ENCODE measurements at places on chromosomes 7 and 10.

- no peak for DNase-seq
Observed at GRCh38 chr10:35722226-35722625, 80.1 kb upstream of the FZD8 start.

GRCh38 chr10:23834091-23834490 is 374.8 kb upstream of the KIAA1217 start:
- DNase-seq = no peak

GRCh38 chr7:73904219-73905137 is 43.5 kb downstream of the TMEM270 start:
- no peak for DNase-seq

GRCh38 chr7:3892157-3892556 is 591.1 kb downstream of the SDK1 start:
- no peak for DNase-seq

DNA sequence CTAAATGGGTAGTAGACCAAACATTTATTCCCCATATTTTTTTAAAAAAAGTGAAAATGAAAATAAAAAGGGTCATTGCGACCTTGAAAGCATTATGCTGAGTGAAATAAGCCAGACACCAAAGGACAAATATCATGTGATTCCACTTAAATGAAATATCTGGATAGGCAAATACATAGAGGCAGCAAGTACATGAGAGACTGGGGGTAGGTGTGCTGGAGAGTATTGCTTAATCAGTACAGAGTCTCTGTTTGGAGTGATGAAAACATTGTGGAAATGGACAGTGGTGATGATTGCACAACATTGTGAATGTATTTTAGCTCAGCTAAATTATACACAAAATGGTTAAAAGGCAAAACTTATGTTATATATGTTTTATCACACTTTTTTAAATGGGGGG is 169.4 kb downstream of the AKR1D1 start:
- DNase-seq = no peak

- no peak for DNase-seq
Observed at GRCh38 chr10:6327961-6328698, 125.4 kb downstream of the PFKFB3 start.

GRCh38 chr10:47308775-47309174 is 8.8 kb downstream of the GDF10 start:
- DNase-seq = no peak

GRCh38 chr7:75950111-75950681 is 35.2 kb downstream of the POR start:
- no peak for DNase-seq

- DNase-seq = no peak
Observed at GRCh38 chr7:378551-379455, 88.8 kb downstream of the FOXL3 start.

GRCh38 chr10:32577448-32577847 is 131.5 kb downstream of the CCDC7 start:
- no peak for DNase-seq

DNA sequence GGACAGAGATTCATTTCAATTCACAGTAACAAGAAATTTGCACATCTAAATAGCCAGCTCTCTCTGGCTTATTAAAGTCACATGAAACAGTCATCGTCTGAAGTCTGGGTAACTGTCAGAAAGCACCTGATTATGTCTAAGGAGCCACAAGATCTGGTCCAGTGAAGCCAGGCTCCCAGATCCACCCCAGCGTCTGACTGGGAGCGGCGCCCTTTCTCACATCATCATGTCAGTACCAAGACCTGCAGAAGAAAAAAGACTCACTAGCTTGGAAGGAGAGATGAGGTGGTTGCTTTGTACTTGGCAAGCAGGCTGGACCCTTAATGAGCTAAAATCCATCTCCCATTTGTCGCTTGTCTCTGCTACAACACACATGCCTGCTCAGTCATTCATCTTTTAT is 58.4 kb downstream of the VOPP1 start:
- DNase-seq = no peak

- no peak for DNase-seq
Observed at GRCh38 chr7:121873289-121874194, 581 bp downstream of the PTPRZ1 start.

DNA sequence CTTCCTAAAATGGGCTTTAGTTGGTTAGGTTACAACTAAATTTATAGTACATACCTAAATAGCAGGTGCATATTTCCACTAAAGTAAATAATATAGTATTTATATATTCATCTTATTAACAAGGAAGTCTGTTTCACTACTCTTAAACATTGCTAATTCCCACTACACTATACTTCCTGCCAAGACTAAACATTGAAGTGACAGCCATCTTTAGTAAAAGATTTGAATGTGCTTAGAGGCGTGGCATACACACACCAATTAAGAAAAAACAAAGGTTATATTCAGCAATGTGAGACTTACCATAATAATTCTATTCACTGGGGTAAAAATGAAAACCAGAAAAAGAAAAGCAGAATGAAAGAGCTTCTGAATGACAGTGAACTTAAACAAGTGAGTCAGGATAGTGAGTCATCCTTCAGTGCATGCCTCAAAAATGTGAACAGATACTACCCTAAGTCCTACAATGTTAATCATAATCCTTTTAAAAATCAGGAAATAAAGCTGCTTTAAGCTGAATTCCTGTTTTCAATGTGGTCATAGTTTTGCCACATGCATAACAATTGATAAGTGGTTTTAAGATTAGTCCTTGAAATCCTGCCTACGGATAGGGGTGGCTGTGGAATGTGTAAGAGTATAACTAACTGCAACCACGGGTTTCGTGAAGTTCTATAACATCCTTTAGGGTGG is 59.4 kb downstream of the USP6NL start:
- DNase-seq = no peak

DNA sequence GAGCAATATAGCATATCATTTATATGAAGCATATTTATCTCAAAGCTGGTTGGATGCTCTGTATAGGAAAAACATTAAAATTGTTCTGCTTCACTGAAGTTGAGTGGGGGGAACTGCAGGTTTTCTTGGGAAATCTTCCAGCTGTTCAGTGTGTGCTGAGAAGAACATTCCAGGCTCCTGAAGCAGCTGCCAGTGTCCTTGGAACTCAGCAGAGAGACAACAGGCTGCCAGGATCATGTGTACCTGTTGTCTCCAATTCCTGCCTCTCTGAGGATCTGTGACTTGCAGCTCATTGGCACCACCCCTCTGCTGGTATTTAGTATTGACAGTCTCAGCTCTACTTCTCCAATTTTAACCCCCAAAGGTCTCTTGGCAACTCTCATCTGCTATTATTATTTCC is 42.3 kb upstream of the PRKG1 start:
- no peak for DNase-seq

GRCh38 chr10:73088304-73088703 is 8.4 kb downstream of the P4HA1 start:
- no peak for DNase-seq

DNA sequence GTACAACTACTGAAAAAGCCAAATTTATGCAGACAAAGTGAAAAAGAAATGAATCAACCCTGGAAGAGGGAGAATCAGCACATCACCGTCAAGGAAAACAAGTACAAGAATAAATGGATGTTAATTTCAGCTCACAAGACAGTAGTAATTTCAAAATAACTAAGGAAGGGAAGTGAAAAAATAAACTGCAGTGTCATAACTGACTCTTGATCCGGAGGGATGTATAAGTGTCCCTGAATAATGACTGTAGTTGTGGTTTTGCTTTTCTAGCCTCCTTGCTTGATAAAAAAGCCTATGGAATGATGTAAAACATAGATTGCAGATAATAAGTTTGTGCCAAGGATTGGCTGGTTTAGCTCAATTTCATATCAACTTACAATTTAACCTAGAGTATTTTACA is 721.1 kb upstream of the C7orf33 start:
- DNase-seq = no peak

DNA sequence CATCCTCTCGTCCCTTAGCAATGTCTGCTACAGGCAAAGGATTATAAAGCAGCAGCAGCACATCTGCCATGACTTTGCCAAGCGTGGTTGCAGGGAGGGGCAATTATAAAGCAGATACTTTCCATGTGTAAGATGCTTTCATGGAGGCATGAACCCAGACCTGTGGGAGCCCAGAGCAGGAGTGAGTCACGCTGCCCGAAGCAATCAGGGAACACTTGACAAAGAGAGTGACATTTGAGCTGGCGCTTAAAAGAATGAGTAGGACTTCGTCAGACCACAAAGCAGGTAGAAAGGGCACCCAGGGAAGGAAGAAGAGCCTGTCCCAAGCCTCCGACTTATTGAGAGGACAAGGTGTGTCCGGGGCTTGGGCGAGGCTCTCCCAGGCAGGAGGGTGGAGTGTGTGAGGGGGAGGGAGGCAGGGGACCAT is 147.2 kb downstream of the MYOF start:
- no peak for DNase-seq

GRCh38 chr7:40221836-40222235 is 87.0 kb downstream of the SUGCT start:
- DNase-seq = no peak

DNA sequence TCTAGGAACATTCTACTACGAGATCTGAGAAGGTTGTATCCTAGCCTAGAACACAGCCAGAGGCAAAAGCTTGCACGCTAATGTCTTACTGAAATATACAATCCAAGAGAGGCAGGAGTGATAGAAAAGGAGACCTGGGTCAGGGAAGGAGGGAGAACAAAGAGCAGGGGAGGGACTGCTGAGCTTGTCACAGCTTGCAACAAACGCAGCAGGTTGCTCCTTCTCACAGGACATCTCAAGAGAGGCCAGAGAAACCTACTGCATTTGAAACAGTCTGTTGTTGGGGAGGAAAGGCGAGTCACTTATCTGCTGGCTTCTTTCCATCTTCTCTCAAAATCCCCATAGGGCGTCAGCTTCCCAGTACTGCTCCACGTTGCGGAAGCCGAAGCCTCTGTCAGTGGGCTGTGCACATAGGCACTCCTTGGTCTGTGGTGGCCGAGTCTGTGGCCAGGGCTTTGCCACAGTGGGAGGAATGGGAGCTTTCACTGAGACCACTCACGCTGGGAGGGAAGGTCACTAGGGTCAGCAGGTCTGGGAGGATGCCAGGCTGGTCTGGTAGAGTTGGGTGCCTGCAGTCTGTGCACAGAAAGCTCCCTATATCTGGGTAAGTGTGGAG is 25.8 kb upstream of the GPNMB start:
- no peak for DNase-seq

DNA sequence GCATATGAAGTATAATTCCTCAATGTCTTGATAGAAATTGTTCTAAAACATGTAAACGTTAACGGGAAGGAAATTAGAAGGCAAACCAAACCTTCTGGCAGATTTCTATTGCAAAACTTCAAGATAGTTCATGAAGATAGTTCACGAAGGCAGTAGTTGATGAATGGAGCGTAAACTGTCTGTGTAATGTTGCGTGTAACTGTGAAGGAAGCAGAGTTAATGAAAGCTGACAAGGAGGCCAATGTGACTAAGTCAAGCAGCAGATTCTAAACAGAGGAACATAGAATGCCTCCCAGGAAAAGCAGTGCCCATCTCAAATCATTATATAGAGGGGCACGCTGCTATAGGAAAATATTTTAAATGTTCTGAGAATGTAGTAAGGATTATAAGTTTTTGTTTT is 659.7 kb upstream of the IGFBP3 start:
- no peak for DNase-seq

DNA sequence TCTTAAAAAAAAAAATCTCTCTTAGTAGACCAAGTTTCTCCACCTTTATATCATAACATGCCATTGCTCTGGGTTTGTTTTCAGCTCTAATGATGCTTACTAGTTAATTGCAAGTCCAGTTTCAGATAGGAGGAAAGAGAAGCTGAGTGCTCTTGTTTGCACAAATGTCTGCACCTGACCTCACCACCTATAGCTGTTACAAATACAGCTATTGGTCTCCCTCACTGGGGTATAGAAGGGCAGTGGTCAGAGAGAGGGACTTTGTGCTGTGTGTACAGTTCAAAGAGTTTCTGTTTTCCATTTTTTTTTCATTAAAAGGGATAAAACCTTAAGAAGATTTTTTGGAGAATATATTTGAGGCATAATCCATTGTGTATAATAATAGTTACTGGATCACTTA is 52.7 kb downstream of the TAS2R16 start:
- no peak for DNase-seq

DNA sequence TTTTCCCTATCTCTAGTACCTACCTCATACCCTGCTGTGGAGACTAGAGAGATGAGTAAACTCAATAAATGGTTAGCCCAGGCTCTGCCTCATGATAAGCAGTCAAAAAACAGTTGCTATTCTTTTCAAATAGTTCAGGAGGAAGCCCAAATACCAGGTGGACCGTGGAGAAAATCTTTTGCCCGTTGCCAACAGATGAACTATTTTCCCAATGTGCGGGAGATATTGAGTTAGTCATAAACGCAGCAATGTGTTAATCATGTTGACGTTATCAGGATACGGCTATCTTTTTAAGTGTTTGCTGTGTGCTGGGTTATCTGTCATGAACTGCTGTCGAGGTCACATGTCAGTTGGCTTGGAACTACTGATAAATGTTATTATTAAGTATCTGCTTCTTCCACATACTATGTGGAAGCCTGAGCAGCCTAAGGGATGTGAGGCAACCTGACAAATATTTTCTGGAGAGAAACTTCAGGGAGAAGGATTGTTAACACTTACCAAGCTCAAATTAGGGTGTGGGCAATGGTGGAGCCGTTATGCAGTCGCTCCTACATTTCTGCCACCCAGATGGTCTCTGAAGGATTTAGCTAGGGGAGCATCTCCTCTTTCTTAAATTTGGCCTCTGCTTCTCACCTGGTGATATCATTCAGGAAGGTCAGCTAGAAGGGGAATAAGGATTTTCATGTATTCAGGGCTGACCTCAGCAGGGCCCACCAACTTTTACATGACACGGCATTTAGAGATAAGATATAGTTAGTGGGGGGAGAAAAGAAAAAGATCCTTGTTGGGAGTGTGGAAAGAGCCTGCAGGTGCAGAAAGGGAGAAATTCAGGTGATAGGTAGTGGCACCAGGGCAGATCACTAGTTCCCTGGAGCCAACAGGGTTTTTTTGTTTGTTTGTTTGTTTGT is 33.5 kb upstream of the SLC26A3 start:
- DNase-seq = no peak

DNA sequence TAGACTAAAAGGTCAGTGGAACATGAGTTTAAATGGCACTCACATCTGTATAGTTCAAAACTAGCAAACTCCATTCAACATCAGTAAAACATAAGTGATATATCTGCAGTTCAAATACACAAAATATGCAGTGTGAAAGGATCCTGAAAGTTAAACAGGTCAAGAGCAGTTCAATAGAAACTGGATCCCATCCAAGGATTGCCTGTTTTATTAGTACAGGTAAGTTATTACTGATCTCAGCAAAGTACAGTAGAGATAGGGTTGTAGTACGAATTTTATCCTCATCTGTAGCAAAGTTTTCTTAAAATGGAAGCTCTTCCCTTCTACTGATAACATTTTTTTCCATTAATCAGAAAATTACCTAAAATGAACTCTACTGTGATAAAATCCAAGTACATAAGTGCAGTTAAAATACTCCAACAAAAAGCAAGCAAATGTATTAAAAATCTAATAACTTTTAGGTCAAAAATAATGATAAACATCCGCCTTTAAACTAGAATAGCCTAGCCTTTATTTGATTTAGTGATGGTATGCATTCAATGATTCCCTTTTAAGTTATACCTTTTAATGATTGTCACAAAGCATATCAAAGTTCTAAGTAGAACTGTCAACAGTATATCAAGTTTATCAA is 2.2 kb downstream of the ZNF800 start:
- DNase-seq = no peak

- no peak for DNase-seq
Observed at GRCh38 chr10:21797984-21798765, 205.4 kb downstream of the DNAJC1 start.
